NCI-H1105 (cell line): ENCODE measurements at places on chromosomes 12 and 14.

DNA sequence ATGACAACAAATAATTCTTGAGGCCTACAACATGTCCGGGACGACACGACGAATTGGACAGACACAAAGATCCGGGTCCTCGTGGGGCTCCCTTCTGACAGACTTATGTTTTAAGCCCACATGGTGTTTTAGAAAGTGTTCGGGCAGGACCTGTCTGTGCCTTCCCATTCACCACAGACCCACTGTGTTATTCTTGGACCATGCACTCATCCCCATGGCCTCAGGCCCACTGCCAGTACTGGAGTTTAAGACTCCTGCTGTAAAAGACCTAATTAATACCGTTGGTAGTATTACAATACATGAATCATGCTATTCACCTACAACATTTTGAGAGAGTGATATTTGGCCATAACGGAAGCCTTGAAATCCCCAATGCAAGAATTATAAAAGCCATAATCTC lies 20.0 kb downstream of the SLC15A4 start:
- no peak for DNase-seq

DNA sequence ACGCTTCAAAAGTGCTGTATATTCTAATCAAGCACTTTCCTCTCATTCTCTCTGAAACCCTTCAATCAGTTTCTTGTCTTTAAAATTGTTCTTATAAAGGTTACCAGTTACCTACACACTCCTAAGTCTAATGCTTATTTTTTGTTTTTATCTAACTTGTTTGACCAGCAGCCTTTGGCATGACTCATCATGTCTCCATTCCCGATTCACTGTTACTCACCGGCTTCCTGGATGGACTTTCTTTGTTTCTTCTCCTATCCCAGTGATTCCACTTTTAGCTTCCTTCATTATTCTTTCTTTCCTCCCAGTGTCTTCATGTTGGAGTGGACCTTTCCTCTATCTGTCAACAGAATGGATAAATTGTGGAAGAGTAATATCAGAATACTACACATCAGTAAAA lies 368.6 kb upstream of the CCDC196 start:
- no peak for DNase-seq

DNA sequence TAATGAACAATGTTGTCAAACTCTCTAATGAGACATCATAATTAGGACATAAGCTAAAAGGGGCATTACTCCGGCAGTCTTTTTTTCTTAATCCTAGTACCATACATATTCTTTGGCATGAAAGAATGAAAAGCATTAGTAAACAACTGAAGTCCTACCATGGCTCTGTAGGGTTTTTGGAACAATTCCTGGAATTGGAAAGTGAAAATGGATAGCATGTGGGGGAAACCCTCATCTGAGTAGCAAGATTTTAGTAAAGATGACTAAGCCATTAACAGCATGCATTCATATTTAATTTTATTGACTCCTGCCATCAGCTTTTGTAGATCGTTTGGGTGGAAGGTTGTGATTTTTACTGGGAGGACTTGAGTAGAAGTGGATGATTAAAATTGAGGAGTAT lies 216.2 kb upstream of the PDZRN4 start:
- no peak for DNase-seq

DNA sequence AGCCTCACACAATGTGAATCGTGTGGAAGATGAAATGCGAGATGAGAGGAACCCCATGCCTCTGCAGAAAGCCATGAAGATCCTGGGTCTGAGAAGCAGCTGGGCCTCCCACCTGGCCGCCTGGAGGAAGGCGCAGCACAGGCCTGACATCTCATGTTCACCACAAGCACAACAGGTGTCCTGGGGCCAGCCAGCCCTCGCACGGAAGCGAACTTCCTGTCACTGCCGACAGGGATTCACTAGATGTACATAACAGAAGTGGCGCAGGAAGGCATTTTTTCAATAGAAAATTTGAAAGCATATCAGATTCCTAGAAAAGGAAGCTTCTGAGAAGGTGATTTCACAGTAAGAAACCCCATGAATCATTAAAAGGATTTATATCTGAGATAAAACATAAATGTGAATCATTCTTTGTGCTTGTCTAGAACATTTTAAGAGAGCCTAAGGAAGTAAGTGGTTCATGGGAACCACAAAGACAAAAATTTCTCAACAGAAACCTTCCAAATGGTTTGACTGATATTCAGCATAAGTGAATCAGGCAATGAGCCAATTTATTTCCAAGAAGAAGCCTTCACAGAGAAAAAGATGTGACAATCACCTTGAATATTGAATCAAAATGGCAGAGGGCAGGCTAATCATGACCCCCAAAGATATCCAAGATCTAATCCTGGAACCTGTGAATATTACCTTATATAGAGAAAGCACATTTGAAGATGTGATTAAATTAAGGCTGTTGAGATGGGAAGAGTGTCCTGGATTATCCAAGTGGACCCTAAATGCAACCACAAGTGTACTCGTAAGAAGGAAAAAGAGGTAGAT lies 311.9 kb downstream of the DUSP6 start:
- no peak for DNase-seq

DNA sequence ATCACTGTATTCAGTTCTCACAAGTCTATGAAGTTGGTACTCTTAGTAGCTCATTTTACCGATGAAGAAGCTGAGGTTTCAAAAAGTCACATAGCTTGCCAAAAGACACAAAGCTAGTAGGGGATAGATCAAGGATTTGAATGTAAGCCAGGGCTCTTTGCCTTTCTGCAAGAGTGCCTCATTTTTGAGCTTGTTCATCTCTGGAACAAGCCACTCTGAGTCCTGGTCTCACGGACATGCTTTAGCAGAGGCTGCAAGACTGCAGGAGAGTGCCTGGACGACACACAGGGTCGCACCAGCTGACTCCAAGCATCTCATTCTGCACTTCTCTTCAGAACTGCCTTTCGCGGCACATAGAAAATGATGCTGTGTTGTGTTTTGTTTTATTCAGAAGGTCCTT lies 3.7 kb downstream of the NUAK1 start:
- no peak for DNase-seq

DNA sequence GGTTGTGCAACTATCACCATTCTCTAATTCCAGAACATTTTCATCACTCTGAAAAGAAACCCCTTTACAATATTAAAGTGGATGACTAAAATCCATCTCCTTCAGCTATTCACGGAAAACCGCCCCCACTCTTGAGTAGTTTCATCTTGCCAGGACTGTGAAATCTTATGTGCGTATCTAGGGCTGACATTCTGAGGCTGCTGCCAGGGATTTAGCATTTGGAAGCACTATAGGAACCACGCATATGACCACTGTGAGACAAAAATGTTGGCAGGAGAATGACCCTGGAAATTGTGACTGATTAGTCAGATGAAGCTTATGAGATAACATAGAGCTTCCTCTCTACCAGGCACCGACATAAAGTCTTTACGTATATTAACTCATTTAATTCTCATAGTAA lies 305.2 kb upstream of the PDE3A start:
- DNase-seq, result no peak

DNA sequence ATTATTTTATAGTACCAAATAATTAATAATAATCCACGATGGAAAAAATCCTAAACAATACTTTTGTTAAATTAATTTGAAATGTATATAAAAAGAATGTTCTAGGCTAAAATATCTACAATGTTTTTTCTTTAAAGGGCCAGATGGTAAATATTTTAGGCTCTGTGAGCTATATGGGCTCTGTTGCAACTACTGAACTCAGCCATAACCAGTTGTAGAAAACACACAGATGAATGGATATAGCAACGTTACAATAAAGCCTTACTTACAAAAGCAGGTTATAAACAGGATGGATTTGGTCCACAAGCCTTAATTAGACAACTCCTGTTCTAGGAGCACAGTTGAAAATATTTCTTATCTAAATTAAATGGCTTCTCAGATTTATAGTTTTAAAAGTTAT lies 245.2 kb downstream of the KCNC2 start:
- no peak for DNase-seq

DNA sequence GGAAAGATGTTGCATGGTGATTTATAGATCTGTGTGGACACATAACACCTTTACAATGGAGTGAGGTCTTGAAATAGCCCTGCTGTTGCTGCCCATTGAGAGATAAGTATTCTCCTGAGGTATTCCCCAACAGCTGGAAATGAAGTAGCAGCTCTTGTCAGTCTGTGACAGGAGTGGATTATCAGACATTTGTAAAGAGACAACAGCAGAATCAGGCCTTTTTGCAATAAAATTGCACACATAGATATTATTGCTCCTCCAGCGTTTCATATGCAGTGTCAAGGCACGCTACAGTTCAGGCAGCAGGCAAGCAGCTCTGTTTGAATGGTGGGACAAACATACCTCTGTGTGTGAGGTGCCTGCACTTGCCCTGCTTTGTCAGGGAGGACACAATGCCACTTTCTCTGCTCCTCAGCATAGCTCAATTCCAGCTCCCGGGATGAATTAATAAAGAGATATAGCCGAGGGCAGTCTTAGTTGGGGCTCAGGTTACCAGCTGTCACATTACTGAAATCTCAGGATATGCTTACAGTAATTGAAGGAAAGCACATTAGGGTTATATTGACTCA lies 49.4 kb downstream of the BICD1 start:
- DNase-seq, result no peak

- DNase-seq, result no peak
Observed at GRCh38 chr14:68951800-68952530, 27.1 kb downstream of the ACTN1 start.

- DNase-seq, result no peak
Observed at GRCh38 chr12:111767362-111768158, 827 bp downstream of the ALDH2 start.

GRCh38 chr14:66152747-66153146 lies 333.4 kb upstream of the CCDC196 start:
- DNase-seq, result no peak

GRCh38 chr14:102870994-102871831 lies 51.2 kb upstream of the AMN start:
- peak; percentile 67 for DNase-seq

DNA sequence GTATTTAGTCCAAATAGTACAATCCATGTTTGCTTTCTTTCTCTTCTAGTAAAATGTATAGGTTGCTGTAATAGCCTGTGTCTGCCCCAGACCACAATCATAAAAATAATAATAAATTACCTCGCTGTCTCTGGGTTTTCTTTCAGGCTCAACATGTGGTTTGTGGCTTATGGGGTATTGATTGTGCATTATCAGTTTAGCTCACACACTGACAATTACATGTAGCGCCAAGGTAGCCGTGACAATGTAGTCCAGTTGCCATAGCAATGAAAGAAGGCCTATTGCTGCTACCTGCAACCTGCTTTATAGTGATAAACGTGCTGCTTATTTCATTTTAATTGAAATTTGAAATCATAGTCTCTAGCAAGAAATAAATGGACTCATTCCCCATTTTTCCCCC lies 1009.8 kb downstream of the NRXN3 start:
- no peak for DNase-seq

DNA sequence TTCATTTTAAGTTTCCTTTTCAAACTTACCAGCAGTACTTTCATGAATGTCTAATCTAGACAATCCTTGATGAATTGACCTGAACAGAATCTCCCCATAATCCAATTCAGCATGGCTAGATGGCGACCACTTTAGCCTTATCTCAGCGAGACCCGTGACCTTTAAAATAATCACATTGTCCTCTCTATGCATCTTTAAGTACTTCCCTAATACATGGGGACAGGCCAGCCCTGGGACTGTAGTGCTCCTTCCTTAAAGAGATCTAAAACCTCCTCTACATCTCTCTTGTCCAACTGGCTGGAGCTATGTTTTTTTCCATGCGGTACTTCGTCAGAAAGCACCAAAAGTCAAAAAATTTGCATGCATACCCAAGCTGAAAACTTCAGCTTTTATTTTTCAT lies 746.0 kb downstream of the VRK1 start:
- no peak for DNase-seq

- DNase-seq, result no peak
Observed at GRCh38 chr14:72744416-72745120, 149.3 kb downstream of the DPF3 start.

- no peak for DNase-seq
Observed at GRCh38 chr12:132206046-132206434, 61.8 kb downstream of the NOC4L start.

DNA sequence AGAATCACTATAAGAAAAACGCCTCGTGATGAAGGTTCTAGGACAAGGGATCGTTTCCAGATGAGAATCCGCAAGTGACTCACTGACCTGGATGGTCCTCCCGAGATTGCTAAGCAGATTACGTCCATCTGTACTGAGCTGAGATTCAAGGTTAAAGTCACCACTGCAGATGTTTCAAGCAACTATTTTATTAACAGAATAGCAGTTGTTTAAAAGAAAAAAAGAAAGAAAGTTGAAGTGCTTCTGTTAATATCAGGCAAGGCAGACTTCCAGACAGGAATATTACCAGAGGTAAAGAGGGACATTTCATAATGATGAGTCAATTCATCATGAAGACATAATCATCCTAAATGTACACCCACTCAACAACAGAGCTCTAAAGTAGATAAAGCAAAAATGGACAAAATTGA lies 17.9 kb downstream of the PXN start:
- no peak for DNase-seq

- DNase-seq, result no peak
Observed at GRCh38 chr12:127542391-127542790, 724.6 kb upstream of the TMEM132C start.

GRCh38 chr14:21937996-21938395 lies 264.4 kb upstream of the OR4E1 start:
- DNase-seq, result no peak

DNA sequence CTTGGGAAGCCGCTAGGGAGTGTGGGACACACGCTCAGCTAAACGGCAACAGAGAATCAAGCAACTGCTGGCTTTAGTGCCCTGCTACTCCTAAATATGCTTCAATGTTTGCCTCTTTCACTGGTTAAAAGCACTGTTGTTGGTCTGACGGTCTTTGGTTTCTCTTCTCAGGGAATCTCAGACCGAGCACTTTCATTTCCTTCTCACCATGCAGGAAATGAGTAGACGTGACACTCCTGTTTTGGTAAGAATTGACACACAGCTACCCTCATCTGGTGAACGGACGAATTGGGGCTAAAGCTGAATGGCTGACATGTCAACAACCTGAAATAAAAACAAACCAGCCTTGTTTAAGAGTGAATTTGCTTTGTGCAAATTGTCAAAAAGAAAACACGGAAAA lies 57.5 kb upstream of the PIWIL1 start:
- DNase-seq, result no peak

- no peak for DNase-seq
Observed at GRCh38 chr12:68888243-68888642, 44.7 kb downstream of the CPM start.

DNA sequence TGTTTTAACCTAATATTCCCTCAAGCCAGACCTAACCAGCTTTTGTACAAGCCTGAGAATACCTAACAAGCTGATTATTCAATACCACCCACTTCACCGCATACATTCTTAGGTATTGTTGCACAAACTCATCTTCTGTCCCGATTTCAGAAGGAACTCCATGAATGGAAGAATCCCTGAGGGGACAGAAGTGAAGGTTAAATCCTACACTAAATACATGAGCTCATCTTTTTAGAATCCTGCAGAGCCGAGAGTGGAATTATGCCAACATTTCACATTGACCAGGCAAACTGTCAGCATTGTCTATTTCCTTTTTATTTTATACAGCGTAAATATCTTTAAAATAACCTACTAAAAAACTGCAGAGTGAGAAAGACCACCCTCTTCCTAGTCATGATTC lies 140.7 kb upstream of the PRICKLE1 start:
- DNase-seq, result no peak
